ENCODE measurements at places on chromosomes 2 and 18.

- DNase-seq = no peak
Observed at GRCh38 chr18:29250259-29250658, 1073.3 kb upstream of the CDH2 start.

- DNase-seq = no peak
Observed at GRCh38 chr2:177180269-177181000, 32.2 kb upstream of the HNRNPA3 start.

GRCh38 chr18:45686891-45687611, 36.9 kb upstream of the SLC14A1 start:
- no peak for DNase-seq

- no peak for DNase-seq
Observed at GRCh38 chr18:7307526-7307925, 76.6 kb downstream of the LRRC30 start.

GRCh38 chr2:222024932-222025880, 273.6 kb downstream of the PAX3 start:
- DNase-seq = no peak

DNA sequence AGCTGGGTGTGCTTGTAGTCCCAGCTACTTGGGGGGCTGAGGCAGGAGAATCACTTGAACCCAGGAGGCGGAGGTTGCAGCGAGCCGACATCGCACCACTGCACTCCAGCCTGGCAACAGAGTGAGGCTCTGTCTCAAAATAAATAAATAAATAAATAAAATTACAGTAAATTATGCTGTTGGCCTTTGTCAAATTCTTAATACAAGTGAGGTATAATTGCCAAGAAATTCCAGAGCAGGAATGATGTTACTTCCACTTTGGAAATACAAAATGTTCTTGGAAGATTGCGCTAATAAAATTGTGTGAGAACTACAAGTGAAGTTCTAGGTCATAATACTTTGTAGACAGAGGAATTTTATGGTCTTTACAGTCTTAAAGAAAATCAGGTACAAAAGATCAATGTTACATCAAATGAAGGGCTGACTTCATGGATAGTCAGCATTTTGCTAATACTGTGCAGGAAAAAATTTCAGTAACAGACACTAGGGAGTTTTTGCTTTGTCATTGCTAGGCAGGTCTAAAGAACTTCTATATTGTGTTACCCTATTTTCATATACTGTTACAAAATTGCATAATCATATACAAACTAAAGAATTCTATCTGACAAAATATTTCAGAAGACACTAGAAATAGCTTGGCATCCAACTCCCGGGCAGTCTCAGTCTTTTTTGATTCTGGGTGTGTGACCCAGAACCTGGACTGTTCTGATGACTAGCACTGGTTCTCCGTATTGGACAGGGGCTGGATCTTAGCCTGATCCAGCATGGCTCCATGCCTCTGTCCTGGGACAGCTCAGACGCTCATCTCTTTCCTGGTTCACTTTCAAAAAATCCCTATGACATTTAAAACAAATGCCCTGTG, 76.0 kb upstream of the STK17B start:
- no peak for DNase-seq

DNA sequence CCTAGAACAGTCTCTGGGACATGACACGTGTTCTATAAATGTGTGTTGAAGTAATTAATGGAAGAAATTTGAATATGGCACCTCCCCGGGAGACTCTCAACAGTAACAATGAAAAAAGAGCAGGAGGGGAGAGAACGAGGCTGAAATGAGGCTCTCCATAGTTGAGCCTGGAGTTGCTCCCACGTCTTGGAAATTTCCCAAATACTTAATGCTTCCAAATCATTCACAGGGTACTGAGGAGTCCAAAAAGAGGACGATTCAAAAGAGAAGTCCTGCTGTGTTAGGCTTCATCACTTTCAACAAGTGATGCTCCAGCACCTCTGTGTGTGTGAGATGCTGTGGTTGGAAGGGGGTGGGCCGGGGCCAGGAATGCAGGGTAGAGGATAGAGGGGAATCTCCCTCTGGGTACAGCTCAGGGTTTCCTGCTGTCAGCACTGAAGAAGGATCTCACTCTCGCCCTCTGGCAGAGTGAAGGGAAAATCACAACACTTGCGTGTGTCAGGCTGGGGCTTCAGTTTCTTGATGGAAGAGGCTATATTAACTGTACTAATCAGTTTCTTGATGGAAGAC, 18.1 kb upstream of the ZNF407 start:
- no peak for DNase-seq

DNA sequence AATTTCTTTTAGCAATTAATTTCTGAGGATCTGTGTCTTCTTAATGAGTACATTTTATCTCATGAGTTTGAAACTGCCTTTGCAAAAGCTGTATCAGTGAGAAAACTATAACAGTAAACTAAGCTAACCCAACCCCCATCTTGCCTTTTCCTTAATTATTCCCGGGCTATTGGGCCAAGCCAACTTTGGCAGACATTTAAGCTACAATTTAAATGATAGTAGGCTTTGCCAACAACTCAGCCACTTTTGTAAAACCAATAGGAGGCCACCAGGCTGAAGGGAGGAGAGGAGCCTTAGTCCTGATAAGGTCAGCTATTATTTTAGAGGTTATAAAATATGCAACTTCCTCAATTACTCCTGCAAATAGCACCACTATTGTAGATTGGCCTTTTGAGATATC, 218.0 kb upstream of the KCNJ3 start:
- DNase-seq = no peak

GRCh38 chr2:238831177-238831576, 16.7 kb upstream of the TWIST2 start:
- no peak for DNase-seq

DNA sequence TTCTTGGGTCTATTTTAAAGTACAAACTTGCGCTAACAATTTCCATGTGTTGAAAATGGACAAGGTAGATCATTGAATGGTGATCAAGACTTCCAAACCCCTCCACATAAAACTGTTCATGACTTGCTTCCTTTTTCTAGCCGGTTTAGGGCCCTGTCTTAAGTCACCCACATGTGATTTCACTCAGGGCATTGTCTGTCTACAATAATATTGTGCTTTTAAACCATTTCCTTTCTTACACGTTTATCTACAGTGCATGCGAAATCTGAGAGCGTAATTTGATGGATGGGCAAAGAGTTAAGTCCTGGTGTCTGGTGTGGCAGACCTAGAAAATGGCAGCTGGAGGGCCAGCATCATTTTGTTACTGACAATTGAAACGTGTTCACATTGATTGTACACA, 2.0 kb upstream of the ZNF516 start:
- no peak for DNase-seq

DNA sequence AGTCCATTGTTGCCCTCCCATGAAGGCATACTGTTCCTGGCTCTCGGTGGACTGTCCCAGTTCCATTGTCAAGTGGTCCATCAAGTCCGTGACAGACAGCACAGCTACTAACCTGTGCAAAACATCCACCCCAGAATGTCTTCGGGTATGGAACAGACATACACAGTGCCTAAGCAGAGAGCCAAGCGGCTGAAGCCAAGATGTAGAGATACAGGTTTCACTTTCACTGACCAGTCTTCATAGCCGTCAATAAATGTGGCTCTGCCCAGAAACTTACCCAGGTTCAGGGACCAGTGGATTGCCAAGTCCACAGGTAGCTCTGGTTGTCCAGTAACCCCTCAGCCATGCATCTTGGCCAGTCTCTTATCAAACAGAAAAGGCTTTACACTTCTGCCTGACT, 10.7 kb upstream of the PAPOLG start:
- no peak for DNase-seq

- no peak for DNase-seq
Observed at GRCh38 chr2:238139196-238140039, 950 bp downstream of the KLHL30 start.

DNA sequence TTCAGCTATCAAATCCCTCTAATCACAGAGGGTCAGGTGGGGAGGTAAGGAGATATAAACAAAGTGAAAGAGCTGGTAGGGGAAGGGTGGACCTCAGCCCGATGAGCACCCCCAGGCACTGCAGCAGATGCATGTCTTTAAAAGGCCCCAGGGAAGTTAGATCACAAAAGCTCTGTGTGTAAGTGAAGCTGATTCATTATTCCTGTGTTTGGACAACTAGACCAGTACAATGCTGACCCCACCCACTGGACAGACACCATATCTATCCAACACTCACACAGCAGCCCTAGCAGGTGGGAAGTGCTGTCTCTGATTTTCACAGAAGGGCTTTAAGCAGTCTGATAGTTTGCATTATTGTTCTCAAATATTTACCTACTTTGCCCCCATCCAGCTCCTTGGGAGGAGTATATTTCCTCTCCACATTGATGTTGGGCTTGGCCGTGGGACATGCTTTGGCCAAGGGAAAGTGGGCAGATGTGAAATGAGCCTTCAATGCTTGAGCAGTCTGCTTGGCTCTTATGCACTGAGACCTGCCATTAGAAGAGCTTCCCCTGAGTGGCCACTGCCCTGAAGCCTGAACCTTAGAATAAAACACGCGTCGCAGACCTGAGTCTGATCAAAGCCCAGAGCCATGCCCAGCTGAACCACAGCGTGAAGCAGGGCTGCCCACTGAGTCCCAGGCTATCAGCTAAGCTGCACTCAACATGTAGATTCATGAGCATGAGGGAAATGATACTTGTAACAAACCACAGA, 111.4 kb downstream of the COPS8 start:
- DNase-seq = no peak

- no peak for DNase-seq
Observed at GRCh38 chr2:36831185-36831584, 134.7 kb downstream of the VIT start.

- no peak for DNase-seq
Observed at GRCh38 chr2:70887550-70888246, 48.0 kb upstream of the ATP6V1B1 start.

GRCh38 chr18:45958730-45959129, 8.4 kb downstream of the EPG5 start:
- DNase-seq = no peak

GRCh38 chr2:127187081-127187775, 32.9 kb downstream of the CYP27C1 start:
- no peak for DNase-seq

GRCh38 chr2:235555371-235555770, 61.5 kb downstream of the AGAP1 start:
- no peak for DNase-seq

GRCh38 chr2:153179808-153180207, 298.8 kb downstream of the RPRM start:
- no peak for DNase-seq

- no peak for DNase-seq
Observed at GRCh38 chr2:10001586-10001985, 41.8 kb upstream of the KLF11 start.

- DNase-seq = no peak
Observed at GRCh38 chr2:74525717-74526648, at the start of gene DQX1. Gene DQX1 (minus strand): TSS chr2:74526231. CDS start chr2:74525729, 502 bp downstream.

DNA sequence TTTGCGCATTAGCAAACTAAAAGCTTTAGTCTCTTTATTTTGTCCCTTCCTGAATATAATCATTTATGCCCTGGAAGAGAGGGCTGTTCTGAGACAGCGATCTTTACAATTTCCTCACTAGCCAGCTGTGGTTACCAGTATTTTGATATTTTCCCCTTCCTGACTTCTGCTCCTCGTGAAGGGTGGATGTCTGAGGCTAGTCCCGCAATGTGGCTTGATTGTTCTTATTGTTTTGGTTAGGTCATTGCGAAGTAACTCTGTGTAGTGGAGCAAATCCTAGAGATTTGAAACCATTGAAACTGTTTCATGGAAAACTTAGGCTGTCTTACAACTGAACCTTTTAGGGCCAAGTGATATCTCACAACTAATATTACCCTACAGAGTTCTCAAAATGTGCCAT, 2.4 kb downstream of the MRPL33 start:
- DNase-seq = no peak

DNA sequence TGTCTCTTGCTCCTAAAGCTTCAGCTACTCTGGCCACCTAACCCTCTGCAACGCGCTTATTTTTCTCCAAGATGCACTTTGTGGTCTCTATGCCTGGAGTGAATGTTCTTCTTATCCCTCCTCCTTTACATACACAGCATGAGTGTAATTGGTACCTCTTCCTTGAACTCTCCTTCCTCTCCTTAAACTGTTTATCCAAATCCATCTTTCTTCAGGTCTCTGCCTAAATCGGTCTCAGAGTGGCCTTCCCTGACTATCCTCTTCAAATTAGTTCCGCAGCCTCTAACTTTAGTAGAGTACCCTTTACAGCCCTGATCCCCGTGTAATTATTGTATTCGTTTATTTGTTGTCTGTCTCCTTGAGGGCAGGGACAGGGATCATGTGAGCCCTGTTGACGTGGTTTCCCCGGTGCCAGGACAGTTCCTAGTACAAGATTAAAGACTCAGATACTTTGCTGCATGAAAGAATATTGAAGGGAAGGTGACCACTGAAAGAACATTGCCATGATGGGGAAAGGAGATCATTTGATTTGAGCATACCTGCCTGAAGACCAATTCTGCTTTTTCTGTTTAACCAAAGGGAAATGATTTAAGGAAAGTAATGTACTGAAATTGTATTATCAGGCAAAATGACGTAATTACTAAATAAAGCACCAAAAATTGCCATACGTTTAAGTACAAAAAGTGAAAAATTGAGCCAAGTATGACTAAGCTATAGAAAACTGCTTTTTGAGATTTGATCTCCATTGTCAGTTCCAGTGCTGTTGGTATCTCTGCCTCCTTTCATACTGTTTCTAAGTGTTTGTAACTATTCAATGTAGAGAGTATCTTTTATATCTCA, 1.2 kb downstream of the CNOT9 start:
- DNase-seq = no peak

GRCh38 chr18:32287249-32287648, 97.4 kb downstream of the MEP1B start:
- no peak for DNase-seq

DNA sequence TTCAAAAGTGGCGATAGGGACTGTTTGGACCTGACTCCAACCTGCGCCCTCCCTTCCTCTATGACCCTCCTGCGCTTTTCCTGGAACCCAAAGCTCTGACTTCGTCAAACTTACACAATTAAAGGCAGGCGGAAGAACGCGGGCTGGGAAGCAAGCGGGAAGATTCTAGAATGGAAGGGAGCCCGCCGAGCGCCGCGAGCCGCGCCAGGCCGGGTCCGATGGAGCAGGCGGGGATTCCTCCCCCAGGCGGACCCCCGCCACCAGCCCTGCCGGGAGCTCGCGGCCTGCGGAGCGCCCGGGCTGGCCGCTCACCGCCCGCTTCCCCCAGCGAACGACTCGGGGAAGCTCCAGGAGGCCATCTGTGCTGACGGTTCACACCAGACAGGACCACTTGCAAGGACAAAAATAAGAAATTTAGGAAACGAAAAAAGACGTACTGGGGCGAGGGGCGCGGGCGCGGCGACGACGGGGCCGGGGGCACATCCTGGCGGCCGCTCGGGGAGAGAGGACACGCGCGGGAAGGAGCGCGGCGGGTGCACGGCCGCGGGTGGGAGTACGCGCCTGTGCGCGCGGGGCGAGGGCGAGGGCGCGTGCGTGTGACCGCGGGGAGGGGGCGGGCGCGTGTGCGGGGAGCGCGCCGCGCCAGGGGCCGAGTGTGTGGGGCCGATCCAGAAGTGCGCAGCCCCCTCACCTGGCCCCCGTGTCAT, 1.1 kb upstream of the SALL3 start:
- no peak for DNase-seq

DNA sequence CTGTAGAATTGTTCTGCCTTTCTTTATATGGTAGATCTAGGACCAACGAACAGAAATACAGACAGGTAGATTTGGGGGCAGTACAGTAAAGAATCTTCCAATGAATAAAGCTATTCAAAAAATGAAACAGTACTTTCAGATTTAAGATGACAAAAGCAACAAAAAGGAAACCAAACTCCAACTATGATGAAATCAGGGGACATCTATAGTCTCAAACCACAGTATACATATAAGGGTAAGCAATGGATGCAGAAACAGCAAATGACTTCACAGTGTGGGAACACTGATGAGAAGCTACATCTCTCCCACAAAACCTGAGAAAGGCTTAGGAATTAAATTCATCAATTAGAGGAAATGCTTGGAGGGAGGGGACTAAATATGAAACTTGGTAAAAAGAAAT, 202.5 kb downstream of the CTNNA2 start:
- DNase-seq = no peak
